A549 treated with Hydrocortisone at 1 μM for 4 hours (cell line): ENCODE measurements at places on chromosomes 2 and 18. TPM values are rescaled to one million over a fixed set of nuclear protein-coding genes. Genes with fewer than 3 reads are reported as not detected.

NOL4 gene
- total RNA-seq, result not detected in 5 replicates

LGALSL gene
- total RNA-seq, result 11.1 to 13.9 TPM (median 12.3 TPM) in 5 replicates

DNAH7 gene
- total RNA-seq, result 0.82 to 1.2 TPM (median 1.0 TPM) in 5 replicates

TMEM237 gene
- total RNA-seq, result 15.2 to 21.3 TPM (median 19.2 TPM) in 5 replicates

NPPC gene
- total RNA-seq, result 0.21 to 0.37 TPM (median 0.28 TPM) in 4 of 5 replicates, not detected in the other

DNER gene
- total RNA-seq, result 10.4 to 13.8 TPM (median 11.2 TPM) in 5 replicates

CPS1 gene
- total RNA-seq, result 10.9 to 18.3 TPM (median 14.1 TPM) in 5 replicates

SPATA3 gene
- total RNA-seq, result not detected in 5 replicates

OSBPL1A gene
- total RNA-seq, result 12.6 to 22.1 TPM (median 15.3 TPM) in 5 replicates

IAH1 gene
- total RNA-seq, result 80.0 to 114 TPM (median 104 TPM) in 5 replicates

PELI1 gene
- 1.1 to 1.7 TPM (median 1.2 TPM) in 5 replicates for total RNA-seq

KANSL1L gene
- 0.41 to 0.79 TPM (median 0.53 TPM) in 5 replicates for total RNA-seq

IL37 gene
- total RNA-seq, result not detected in 5 replicates

PKP4 gene
- 20.8 to 36.8 TPM (median 26.3 TPM) in 5 replicates for total RNA-seq

ONECUT2 gene
- 0.26 to 0.51 TPM (median 0.35 TPM) in 5 replicates for total RNA-seq
